Eye (tissue), 1 donor: ENCODE measurements at places on chromosomes 13 and 19.
A peak's percentile ranks its signal among the peaks of the same experiment; 100 is the strongest.

GRCh38 chr13:78152415-78152814 is 233.8 kb upstream of the EDNRB start:
- DNase-seq = no peak

GRCh38 chr13:39804332-39805210 is 149.1 kb downstream of the COG6 start:
- no peak for DNase-seq

DNA sequence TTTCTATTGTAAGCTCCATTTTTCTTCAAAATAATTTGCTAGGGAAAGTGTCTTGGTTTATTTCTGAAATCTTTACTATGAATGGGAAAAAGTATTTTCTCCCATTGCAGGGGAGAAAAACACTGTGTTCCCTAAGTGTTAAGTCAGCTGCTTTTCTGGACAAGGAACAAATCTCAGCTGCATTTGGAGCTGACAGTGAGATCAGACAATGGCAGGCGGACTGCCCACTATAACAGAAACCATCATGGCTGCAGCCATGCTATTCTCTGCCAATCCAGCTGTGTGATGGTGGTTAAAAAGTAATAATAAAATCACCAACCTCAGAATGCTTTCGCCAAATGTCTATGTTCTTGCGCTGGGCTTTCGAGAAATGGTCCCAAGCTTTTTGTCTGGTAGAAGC is 302.7 kb downstream of the DNAJC15 start:
- no peak for DNase-seq

DNA sequence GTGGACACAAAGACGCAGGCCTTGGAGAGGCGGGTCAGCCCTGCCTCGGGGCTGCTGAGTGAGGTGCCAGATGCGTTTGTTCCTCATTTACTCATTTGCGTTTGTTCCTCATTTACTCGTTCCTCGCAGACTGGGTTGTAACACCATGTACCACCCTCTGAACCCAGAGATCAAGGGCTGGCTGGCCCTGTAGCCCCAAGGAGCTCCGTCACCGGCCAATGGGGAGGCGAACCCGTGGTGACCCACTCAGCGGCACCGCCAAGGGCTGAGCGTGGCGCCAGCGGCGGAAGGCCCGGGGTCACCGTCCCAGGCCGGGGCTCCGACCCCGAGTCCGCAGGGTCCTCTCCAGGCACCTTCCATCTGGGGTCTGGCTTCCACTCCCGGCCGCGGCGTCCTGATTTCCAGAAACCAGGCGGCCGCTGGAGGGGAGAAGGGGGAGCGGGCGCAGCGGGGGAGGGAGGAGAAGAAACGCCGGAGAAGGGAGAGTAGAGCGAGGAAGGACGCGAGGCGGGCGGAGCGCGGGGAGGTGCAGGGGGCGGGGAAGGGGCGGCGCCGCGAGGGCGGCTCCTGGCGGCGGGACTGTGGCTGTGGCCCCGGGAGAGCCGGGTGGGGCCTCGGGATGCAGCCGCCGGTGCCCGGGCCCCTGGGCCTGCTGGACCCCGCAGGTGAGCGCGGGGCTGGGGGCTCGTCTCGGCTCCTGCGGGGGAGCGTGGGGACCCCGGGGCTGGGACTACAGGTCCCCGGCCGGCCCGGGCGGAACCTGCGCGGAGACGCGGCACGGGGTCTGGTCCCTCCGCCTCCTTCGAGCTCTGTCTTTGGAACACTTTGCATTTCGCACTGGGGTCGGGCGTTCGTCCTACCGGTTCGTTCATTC is at the start of gene TMEM255B:
TSS of gene TMEM255B (plus strand) at position 576 of the 874 bp plus-strand sequence. CDS start at position 620, 44 bp downstream.
- DNase-seq = peak; percentile 92

- peak; percentile 21 for DNase-seq
Observed at GRCh38 chr19:46610851-46611770, 10.0 kb downstream of the CALM3 start.

- peak; percentile 83 for DNase-seq
Observed at GRCh38 chr19:4803736-4804695, 12.5 kb downstream of the FEM1A start.

- DNase-seq = peak; percentile 96
Observed at GRCh38 chr19:49142866-49143335, 12.3 kb downstream of the HRC start.

DNA sequence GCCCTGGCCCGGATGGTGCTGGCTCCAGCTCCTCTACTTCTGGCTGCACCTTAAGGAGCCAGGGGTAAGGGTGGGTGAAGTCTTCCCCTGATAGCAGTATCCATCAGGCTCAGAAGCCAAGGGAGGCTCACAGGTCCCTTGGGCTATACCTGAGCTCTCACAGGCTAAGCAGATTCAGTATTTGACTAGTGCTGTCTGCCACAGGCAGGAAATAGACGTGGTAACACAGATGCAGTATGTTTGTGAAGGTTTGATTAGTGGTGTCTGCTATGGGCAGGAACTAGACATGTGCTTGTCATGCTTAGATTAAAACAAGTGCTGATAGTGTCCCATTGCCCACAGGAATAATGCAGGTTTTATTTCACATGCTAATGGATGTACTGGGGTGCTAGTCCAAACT is 4.0 kb downstream of the SYT5 start:
- no peak for DNase-seq

- DNase-seq = no peak
Observed at GRCh38 chr13:33870046-33870668, 52.2 kb downstream of the RFC3 start.

DNA sequence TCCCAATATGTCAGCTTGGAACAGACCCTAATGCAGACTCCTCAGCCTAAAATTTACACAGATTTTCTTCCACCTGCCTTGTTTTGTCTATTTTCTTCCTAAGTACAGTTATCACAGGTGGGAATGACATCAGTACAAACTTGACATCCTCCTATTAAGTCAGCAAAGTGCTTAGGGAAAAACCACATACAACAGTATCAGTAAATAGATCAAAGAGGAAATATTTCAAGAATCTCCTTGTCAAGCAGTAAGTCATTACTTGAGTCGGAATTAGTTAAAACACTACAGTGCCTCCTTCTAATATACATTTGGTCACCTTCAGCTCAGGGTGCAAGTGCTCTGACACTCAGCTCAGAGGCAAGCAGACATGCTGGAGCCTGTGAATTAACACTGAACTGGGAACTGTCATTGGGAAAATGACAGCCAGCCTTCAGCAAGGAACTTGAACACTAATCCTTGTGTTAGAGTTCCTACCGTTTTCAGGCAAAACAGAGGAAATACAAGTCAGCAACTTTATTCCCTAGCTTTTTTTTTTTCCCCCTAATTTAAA is 394.3 kb upstream of the HTR2A start:
- DNase-seq = no peak

DNA sequence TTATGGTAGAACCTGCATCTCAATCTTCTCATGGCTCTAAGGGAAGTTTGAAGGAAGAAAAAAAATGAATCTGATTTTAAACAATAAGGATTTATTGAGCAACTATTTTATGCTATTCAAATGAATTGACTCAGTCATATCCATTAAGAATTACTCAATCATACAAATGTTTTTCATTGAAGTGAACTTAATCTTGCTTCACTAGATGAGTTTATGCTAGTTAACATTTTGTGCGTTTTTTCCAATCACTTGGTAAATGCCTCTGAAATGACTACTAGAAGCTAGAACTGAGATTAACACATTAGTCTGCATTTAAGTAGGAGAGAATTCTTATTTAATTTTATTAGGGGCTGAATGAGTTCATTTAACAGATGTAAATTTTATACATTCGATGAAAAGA is 25.2 kb downstream of the RXFP2 start:
- no peak for DNase-seq

DNA sequence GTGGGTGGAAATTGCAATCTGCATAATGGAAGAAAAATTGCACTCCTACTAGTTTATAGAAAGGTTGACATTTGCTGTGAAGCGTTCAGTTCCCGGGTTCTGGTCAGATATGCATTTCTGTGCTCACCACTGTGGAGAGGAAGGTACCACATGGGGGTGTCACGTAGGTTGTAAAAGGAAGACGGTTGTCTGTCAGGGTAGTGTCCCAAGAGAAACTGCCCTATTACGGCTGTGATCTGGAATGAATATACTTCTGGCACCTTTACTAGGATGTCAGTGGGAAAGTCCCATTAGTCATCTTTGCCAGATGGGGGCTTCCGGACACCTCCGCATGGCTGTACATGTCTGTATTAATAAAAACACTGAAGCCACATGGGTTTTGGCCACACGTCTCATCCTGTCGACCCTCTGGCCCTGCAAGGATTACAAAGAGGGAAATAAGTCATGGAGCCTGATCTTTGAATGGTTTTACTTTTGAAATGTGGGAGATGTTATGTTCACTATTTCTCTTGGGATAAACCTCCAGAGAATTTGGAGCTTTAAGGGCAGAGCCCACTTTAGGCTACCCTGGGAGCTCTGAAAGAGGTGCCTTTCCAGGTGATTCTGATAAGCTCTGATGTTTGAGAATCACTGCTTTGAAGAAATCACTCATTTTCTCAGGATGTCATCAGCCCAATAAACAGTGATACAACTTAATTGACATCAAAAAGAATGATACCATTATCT is 133.9 kb downstream of the AKAP11 start:
- DNase-seq = peak; percentile 22

GRCh38 chr13:25847145-25847544 is 204.7 kb downstream of the SHISA2 start:
- DNase-seq = no peak

- DNase-seq = no peak
Observed at GRCh38 chr19:58268344-58268743, 10.4 kb upstream of the ZNF8 start.

DNA sequence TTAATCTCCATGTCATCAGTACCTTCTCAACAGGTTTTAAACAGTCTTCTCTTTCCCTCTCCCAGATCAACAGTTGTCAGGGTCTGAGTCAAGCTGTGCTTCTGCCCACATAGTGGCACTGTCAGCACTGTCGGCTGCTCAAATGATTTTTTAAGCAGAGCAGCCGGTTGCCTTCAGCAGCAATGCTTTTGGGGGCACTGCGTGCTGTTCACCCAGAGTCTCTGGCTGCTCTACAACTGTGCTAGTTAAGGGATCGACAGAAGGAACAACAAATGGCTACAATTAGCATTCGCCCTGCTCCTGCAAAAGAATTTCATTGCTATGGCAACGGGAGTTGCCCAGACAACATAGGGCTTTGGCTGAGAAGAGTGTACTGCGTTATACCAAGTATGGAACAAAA is 412.9 kb downstream of the DIAPH3 start:
- peak; percentile 93 for DNase-seq

GRCh38 chr19:688214-688613 is 7.0 kb downstream of the PRSS57 start:
- no peak for DNase-seq
